NT2/D1 (cell line): ENCODE measurements at places on chromosomes 1 and 21.

GRCh38 chr1:54163051-54163450 is 10.3 kb upstream of the CDCP2 start:
- DNase-seq = no peak

DNA sequence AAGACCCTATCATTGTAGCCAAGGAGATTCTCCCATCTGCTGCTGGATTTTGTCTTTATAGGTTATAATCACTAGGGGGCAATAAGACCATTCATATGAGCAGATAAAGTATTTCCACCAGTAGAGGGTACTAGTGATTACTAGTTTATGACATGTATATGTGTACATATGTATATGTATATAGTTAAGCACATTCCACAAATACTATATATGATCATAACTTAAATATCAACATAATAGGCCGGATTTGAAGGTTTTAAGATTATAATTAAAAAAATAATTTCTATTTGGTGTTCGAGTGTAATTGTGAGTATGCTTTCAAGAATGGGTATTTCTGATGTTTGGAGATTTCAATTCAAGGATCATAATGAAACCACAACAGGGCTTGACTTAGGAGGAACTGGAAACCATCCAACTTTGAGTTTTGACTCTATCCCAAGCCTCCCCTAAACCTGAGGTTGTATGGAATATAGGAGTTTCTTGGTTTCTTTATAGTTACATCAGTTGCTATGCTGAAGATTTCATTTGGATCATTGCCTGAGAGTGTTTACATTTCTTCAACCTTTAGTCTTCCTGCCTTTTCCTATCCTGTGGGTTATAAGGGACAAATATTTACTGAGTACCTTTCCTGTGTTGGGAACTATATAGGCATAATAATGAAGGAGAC is 16.9 kb downstream of the TCEANC2 start:
- no peak for DNase-seq

DNA sequence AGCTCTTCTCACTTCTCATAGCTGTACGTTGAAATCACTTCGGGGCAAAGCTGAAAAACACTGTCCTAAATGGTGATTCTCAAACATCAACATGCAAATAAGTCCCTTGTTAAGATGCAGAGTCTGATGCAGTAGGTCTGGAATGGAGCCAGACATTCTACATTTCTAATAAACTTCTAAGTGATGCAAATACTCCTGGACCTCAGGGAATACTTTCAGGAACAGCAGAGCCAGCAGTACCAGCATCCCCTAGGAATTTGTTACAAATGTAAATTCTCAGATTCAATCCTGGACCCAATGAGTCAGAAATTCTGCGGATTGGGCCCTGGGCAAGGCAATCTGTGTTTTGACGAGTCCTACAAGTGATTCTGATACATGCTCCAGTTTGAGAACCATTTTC is 152.3 kb downstream of the PCNX2 start:
- peak; percentile 44 for DNase-seq

DNA sequence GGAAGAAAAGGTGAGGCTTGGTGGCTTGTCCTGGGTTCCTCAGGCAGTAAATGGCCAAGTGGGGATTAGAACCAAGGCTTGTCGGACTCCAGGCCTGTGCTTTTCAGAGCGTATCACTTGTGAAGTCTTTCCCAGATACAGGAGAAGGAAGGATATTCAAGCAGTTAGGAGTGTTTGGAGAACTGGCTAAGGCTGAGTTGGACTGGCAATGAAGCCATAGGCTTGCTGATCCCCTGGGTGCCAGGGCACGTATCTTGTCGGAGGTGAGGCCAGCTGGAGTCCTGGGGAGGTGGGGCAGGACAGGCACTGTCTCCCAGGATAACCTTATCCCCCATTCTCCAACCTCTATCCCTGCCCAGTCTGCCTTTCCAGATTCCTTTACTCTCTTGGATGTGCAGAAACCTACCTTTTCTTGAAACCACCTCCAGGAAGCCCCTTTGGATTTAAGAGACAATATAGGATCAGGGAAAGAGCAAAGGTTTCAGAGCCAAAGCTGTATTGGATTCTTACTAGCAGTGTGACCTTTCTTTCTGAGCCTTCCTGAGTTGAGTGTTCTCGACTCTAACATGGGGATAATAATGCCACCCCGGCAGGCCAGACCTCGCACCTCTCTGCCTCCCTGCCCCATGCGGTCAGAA is 18.2 kb downstream of the WNT4 start:
- no peak for DNase-seq

- no peak for DNase-seq
These were observed 17.7 kb downstream of the CNTN2 start for GRCh38 chr1:205060746-205061145.

DNA sequence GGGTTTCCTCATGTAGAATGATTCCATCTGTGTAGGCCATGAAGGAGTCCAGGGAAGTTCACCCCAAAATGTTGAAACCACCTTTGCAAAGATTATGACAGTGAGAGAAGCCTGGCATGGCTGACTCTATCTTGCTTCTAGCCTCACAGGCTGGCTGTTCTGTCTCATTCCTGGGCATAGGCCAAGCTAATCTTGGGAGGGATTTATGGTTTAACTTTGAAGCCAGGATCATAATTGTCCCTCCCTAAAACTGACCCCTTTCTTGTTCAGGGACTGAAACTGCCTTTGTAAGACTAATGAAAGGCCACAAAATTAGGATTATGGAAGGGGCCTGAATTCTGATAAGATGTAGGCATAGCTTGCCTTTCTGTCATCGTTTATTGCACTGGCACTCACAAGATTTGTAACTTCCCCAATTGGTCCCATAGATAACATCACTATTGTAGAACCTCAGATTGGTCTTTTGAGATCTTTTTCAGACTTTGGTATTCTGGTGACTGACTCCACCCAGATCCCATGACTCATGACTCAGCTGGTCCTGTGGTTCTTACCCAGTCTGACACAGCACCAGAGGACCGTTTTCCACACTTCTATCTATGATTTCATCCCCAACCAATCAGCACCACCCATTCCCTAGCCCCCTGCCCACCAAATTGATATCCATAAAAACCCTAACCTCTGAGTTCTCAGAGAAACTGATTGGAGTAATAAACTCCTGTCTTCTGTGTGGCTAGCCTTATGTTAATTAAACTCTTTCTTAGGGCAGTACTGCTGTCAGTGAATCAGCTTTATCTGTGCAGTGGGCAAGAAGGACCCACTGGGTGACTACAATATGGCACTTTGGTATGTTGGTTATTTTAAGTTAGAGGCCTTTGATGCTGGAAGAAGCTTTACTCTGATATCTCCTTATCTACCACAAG is 13.6 kb upstream of the LAMTOR5 start:
- DNase-seq = no peak

GRCh38 chr1:202593845-202594244 is 116.4 kb downstream of the SYT2 start:
- DNase-seq = no peak

DNA sequence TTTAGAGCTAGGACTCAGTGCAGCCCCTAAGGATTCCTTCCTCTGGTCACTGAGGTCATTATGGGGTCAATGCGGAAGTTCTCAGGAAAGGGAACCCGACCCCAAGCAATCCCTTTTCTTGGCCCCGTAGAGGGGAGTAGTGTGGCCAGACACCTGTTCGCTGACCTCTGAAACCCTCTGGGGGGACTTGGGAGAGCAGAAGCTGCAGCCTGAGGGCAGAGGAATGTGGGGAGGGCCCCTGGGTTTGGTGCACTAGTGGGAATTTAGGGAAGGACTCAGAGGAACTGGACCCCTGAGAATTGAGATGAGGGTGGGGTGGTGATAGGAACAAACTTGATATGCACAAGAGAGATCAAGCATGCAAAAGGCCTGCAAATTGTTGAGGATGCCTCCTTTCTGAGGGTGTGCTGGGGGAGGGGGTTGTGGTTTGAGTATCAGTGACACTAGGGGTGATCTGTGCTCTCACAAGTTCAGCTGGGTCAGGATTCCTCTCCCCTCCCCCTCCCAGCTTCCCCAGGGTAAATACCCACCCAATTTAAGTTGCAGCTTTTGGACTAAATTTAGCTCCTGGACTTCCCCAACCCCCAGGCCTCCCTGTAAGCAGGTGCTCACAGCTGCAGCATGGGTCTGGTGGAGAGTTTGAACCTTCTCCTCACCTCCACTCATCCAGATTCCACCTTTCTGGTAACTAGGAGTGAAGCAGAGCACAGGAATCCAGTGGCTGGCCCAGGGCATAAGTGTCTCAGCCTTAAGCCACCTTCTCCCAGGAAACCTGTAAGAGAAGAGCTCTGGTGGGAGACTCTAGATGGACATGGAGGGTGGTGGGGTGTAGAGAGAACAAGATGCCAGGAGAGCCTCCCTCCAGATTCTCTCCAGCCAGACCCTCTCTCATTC is 13.5 kb downstream of the ADAMTSL4 start:
- DNase-seq = no peak

DNA sequence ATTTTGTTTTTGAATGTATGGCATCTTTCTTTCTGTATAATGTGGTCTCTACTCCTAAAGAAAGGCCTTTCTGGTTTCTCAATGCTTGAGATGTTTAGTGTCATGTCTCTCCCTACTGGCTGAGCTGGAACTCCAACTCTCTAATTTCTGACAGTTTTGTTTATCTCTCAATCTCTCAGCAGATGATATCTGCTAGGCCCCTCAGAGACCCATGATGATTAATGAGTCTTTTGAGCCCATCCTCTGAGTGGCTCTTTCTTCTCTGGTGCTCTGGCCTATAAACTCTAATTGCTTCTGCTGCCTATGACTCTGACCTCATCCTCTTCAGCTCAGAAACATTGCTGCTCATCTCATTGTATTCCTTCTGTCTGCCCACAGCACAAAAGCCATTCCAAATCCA is 46.6 kb downstream of the CRB1 start:
- no peak for DNase-seq

DNA sequence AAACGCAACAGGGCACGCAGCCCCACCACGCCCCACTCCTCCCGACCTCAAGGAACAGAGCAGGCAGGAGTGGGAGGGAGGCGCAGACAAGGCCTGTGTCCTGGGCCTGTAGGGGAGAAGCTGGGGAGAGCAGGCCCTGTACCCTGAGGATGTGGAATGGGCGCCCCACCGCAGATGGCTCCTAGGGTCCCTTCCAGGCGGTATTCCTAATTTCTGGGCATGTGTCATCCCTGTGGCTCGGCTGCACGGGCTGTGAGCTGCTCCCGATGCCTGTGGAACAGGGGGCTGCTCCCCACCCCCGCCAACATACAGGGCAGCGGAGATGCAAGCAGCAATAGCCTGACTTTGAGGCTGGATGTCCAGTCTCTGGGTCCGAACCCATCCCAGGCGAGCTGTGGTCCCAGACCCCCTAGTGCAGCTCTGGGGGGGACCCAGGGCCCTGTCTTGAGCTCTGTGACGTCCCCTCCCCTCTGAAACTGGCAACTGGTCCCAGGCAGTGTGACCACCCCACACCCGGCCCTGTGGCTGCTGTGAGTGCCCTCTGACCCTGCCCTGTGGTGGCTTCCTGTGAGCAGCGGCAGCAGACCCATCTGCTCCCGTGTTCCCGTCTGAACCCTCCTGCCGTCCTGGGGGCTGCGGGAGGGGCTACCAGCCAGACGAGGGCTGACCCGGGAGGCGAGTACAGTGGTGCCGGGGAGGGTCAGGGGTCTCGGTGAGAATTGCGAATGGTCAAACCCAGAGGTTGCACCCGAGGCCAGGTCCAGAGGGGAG is 13.9 kb upstream of the COL6A2 start:
- no peak for DNase-seq

DNA sequence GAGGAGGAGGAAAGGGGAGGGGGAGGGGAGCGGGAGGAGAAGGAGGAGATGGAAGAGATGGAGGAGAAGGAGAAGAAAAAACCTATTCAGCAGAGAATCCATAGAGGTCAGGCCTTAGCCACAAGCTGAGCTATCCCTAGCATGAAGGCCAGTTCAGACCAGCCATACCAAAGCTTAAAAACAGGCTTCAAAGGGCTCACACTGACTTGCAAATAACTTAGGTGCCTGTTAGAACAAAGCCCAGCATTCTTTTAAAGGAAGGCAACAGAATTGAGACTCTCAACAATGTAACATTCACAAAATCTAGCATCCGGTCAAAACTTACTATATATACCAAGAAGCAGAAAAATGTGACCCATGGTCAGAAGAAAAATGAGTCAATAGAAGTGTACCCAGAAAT is 43.6 kb upstream of the IFFO2 start:
- no peak for DNase-seq

DNA sequence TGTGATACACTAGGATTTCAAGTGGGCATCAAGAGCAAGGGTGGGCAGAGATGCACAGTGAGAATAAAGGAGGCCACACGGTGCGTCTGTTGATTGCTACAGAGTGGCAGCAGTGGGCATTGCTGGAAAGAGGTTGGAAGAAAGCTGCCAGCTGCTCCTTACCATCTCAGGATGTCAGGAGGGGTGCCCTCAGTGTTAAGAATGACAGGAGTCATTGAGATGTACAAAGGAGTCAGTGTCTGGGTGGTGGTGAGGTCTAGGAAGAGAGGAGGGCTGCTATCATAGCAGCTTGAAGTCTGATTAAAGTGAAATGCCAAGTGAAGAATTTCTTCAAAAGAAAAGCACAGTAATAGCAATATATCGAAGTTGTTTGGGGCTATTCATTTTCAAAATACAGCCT is 992.7 kb downstream of the TTLL7 start:
- no peak for DNase-seq

GRCh38 chr1:216617081-216617875 is 106.0 kb downstream of the ESRRG start:
- no peak for DNase-seq

DNA sequence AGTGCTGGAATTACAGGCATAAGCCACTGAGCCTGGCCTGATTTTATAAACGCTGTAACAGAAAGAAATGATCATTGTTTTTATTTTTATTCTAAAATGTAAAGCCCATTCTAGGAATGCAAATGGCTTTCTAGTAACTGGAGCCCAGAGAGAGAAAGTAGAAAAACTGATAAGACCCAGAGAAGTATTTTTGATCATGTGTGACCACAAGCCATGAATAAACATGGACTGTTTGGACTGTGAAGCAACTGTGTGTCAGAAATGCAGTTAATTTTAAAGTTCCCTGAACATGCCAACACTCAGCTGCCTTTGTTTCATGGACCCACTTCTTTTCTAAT is 39.7 kb downstream of the EIF2B3 start:
- no peak for DNase-seq

DNA sequence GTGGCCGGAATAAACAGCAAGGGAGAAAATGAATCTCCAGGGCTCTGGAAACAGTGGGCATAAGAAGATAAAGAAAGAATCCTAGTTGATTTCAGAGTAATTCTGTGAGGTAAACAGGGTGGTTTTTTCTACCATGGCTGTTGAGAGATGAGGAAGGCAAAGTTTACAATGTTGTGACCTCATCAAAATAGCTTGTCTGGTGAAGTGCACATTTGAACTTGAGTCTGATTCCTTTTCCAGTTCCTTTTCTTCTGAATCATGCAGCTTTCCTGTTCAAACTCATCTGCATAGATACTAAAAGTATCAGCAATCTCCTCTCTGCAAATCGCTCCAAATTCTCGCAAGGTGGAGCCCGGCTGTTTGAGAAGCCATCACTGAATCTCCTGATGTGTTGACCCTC is 161.7 kb downstream of the PLPP3 start:
- DNase-seq = no peak
